MG63 (cell line): ENCODE measurements at places on chromosomes 1 and 21. TPM values are rescaled to one million over a fixed set of nuclear protein-coding genes. Genes with fewer than 3 reads are reported as not detected.

ROR1 gene
- 1.4 and 2.3 TPM in 2 replicates for total RNA-seq

BATF3 gene
- 2.3 and 3.2 TPM in 2 replicates for total RNA-seq

PLEKHG5 gene
- total RNA-seq, result 0.02 and 1.2 TPM in 2 replicates

CCDC185 gene
- total RNA-seq, result 0.47 TPM in 1 of 2 replicates, not detected in the other

CELSR2 gene
- total RNA-seq, result 0.76 and 1.2 TPM in 2 replicates

PROK1 gene
- total RNA-seq, result not detected in 2 replicates

AMIGO1 gene
- 0.20 and 1.3 TPM in 2 replicates for total RNA-seq

LCA5L gene
- total RNA-seq, result 0.59 TPM in 2 replicates

C1orf141 gene
- total RNA-seq, result not detected in 2 replicates

AVPR1B gene
- total RNA-seq, result not detected in 2 replicates

HJV gene
- not detected in 2 replicates for total RNA-seq

SPATA46 gene
- not detected in 2 replicates for total RNA-seq

TDRD5 gene
- total RNA-seq, result not detected in 2 replicates

MMP23B gene
- total RNA-seq, result 1.6 TPM in 1 of 2 replicates, not detected in the other

SGIP1 gene
- not detected in 2 replicates for total RNA-seq

GPR37L1 gene
- not detected in 2 replicates for total RNA-seq

TEDDM1 gene
- not detected in 2 replicates for total RNA-seq

NFYC gene
- total RNA-seq, result 10.7 and 16.4 TPM in 2 replicates

AMY1C gene
- not detected in 2 replicates for total RNA-seq

OR10J1 gene
- not detected in 2 replicates for total RNA-seq

AADACL4 gene
- total RNA-seq, result not detected in 2 replicates

COL6A2 gene
- total RNA-seq, result 949 and 1,198 TPM in 2 replicates

GOLT1A gene
- total RNA-seq, result not detected in 2 replicates

MAGI3 gene
- total RNA-seq, result 8.3 and 11.2 TPM in 2 replicates

OR2L8 gene
- not detected in 2 replicates for total RNA-seq

CEP170 gene
- total RNA-seq, result 31.9 and 46.1 TPM in 2 replicates

OR2W3 gene
- total RNA-seq, result 1.7 and 4.0 TPM in 2 replicates

EEIG2 gene
- 26.7 and 47.5 TPM in 2 replicates for total RNA-seq

OLFML3 gene
- 2.2 and 2.7 TPM in 2 replicates for total RNA-seq

CRP gene
- not detected in 2 replicates for total RNA-seq

CDC7 gene
- total RNA-seq, result 15.9 and 16.1 TPM in 2 replicates

PIGK gene
- total RNA-seq, result 30.9 and 64.4 TPM in 2 replicates

SYT14 gene
- total RNA-seq, result 0.15 and 0.66 TPM in 2 replicates

OR2T2 gene
- total RNA-seq, result not detected in 2 replicates

BMP8A gene
- total RNA-seq, result not detected in 2 replicates

SPRR2F gene
- total RNA-seq, result not detected in 2 replicates

ASH1L gene
- total RNA-seq, result 10.2 and 15.6 TPM in 2 replicates

FMO1 gene
- total RNA-seq, result not detected in 2 replicates

PLA2G5 gene
- total RNA-seq, result 2.4 TPM in 1 of 2 replicates, not detected in the other

KDF1 gene
- total RNA-seq, result not detected in 2 replicates

PRELP gene
- not detected in 2 replicates for total RNA-seq

LIPI gene
- not detected in 2 replicates for total RNA-seq

WLS gene
- 25.4 and 32.4 TPM in 2 replicates for total RNA-seq

C1QTNF12 gene
- total RNA-seq, result 0.26 TPM in 1 of 2 replicates, not detected in the other

CCNL2 gene
- total RNA-seq, result 45.1 and 47.9 TPM in 2 replicates

KRTAP21-2 gene
- not detected in 2 replicates for total RNA-seq

TTC4 gene
- total RNA-seq, result 40.8 and 41.2 TPM in 2 replicates

MAN1C1 gene
- total RNA-seq, result 0.26 TPM in 1 of 2 replicates, not detected in the other

KCND3 gene
- total RNA-seq, result 0.07 and 0.10 TPM in 2 replicates

SPRR3 gene
- not detected in 2 replicates for total RNA-seq

OR6N1 gene
- total RNA-seq, result not detected in 2 replicates

AMY2A gene
- not detected in 2 replicates for total RNA-seq

FCN3 gene
- total RNA-seq, result not detected in 2 replicates

APCS gene
- not detected in 2 replicates for total RNA-seq

ASPM gene
- total RNA-seq, result 18.7 and 36.6 TPM in 2 replicates

CD101 gene
- total RNA-seq, result 0.35 and 0.63 TPM in 2 replicates
